ENCODE measurements at places on chromosomes 7 and 10. TPM values are rescaled to one million over a fixed set of nuclear protein-coding genes. Genes with fewer than 3 reads are reported as not detected.

DNA sequence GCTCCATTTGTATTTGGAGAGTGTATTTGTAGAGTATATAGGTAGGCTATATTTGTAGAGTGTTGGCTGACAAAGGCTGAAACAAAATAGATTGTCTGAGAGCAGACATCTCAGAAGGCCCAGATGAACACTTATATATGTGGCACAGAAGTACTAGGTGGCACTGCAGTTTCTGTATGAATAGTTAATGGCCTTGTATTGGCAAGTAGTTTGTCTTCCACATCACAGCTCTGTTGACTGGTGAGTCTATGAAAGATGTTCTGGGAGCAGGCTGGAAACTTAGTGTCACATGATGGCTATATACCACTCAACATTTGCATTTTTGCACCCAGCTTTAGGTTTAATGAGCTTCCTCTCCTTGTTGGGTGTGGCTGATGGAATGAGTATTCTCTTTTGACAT lies 51.9 kb downstream of the CCNY start:
- H3K4me1 ChIP-seq: no peaks in the 10 kb centered on the region
- H3K4me3 ChIP-seq: no peak overlapping the region
- no peak for DNase-seq
- no peaks in the 10 kb centered on the region for H3K36me3 ChIP-seq
- H3K27me3 ChIP-seq: no peaks in the 10 kb centered on the region

GRCh38 chr7:103870664-103871063 lies 118.8 kb downstream of the RELN start:
- no peaks in the 10 kb centered on the region for H3K27me3 ChIP-seq
- no peak for DNase-seq
- H3K36me3 ChIP-seq: no peaks in the 10 kb centered on the region
- no peaks in the 10 kb centered on the region for H3K4me1 ChIP-seq
- no peak overlapping the region for H3K27ac ChIP-seq

DNA sequence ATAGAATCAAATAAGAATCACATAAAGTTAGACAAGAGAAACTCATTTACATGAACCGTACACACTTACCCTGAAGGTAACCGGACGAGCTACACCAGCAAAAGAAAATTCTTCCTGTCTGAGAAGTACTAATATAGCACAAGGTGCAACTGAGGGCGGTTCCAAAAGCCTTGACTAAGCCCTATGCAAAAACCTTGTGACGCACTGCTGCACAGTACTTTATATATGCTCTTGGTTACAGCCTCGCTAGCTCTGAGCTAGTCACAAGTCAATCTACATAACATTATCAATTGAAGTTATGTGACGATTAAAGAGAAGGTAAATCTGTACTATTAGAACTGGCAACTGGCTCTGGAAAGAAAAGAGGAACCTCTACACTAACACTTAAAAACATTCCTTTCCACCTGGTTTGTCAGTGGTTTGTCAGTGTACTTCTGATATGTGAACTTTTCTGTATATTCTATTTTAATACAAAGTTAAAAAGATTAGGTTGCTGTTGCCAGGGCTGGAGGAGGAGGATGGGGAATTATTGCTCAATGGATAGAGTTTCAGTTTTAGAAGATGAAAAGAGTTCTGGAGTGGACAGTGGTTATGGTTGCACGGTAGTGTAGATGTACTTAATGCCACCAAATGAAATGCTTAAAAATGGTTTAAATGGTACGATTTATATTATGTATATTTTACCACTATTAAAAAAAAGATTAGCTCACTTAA lies 21.6 kb downstream of the NT5C3A start:
- H3K4me1 ChIP-seq: peaks cover 6% of the 10 kb centered on the region
- DNase-seq: peak; percentile 51
- H3K27ac ChIP-seq: peak overlapping the region; percentile 75
- no peak overlapping the region for H3K4me3 ChIP-seq
- H3K36me3 ChIP-seq: no peaks in the 10 kb centered on the region

DNA sequence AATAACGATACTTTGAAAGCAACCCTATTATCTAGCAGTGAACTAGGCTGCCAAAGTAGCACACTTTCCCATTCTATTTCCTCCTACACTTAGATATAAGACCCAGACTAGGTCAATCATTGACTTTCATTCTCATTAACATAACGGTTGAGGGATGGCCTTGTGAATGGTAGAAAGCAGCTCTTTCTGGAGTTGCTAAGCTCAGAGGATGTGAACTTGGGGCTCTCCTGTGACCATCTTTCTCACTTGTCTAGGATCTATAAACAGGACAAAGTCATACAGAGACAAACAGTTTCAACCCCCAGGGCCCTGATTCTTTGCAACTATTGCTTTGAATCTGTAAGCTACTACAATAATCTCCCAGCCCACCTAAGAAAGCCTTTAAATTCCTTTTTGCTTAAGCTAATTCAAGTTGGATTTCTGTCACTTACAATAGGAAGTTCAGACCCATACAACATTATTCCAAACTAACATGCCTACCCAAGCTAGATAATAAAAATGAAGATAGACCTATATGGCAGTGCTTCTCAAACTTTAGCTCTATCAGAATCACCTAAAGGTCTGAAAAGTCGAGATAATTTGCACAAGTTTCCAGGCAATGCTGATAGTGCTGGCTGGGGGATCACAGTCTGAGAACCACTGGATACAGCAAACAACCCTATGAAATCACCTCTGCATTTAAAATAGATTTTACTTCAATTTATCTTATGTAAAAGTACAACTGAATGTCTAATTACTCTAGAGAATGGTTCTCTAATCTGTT lies 16.7 kb downstream of the P4HA1 start:
- H3K27me3 ChIP-seq: no peaks in the 10 kb centered on the region
- H3K27ac ChIP-seq: no peak overlapping the region
- H3K36me3 ChIP-seq: peaks cover 3% of the 10 kb centered on the region
- H3K4me1 ChIP-seq: no peaks in the 10 kb centered on the region

GRCh38 chr7:69177941-69178494 lies 420.3 kb upstream of the AUTS2 start:
- peaks cover 5% of the 10 kb centered on the region for H3K4me1 ChIP-seq
- no peaks in the 10 kb centered on the region for H3K36me3 ChIP-seq
- no peak overlapping the region for H3K4me3 ChIP-seq
- no peak for DNase-seq
- no peaks in the 10 kb centered on the region for H3K27me3 ChIP-seq

- peaks cover 26% of the 10 kb centered on the region for H3K27me3 ChIP-seq
- peak overlapping the region; percentile 49 for H3K4me3 ChIP-seq
- H3K27ac ChIP-seq: no peak overlapping the region
- no peak for DNase-seq
- no peaks in the 10 kb centered on the region for H3K36me3 ChIP-seq
These were observed 761 bp upstream of the DOCK1 start for GRCh38 chr10:126904516-126904817.

NPY4R2 gene
- not detected for total RNA-seq

DNA sequence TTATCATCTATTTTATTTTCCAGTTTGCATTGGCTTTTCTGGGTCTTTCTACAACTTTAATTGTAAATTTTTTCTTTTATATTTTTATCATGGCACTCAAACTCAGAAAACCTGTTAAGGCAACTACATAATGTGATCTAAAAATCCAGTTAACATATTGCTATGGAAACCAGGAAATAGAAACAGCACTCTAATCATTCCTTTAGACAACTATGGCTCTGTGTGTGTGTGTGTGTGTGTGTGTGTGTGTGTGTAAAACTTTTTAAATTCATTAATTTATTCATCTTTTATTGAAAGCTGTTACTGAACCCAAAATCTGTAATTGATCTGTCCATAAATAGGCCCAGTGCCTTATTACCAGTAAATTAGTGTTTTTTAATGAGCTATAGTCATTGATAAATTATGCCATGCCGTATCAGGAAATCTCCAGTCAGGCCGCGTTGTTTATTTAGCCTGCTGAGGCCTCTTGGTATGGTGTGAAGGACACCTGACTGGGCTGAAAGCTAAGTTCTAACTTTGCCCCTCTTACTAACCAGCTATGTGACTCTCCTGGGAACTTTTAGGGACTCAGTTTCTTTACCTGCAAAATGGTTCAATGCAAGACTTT lies 1.5 kb upstream of the MET start:
- H3K27ac ChIP-seq: no peak overlapping the region
- no peak overlapping the region for H3K4me3 ChIP-seq
- H3K4me1 ChIP-seq: peaks cover 6% of the 10 kb centered on the region
- H3K27me3 ChIP-seq: peaks cover 3% of the 10 kb centered on the region

GRCh38 chr7:27771111-27771510 lies 31.1 kb downstream of the TAX1BP1 start:
- no peak overlapping the region for H3K4me3 ChIP-seq
- H3K27me3 ChIP-seq: no peaks in the 10 kb centered on the region
- no peaks in the 10 kb centered on the region for H3K4me1 ChIP-seq
- peaks cover 3% of the 10 kb centered on the region for H3K36me3 ChIP-seq
- no peak for DNase-seq
- no peak overlapping the region for H3K27ac ChIP-seq

- no peak overlapping the region for H3K4me3 ChIP-seq
- DNase-seq: no peak
- H3K27ac ChIP-seq: no peak overlapping the region
- H3K27me3 ChIP-seq: no peaks in the 10 kb centered on the region
- H3K36me3 ChIP-seq: no peaks in the 10 kb centered on the region
- H3K4me1 ChIP-seq: no peaks in the 10 kb centered on the region
These were observed 68.5 kb upstream of the OSBPL3 start for GRCh38 chr7:25048444-25048834.

DNA sequence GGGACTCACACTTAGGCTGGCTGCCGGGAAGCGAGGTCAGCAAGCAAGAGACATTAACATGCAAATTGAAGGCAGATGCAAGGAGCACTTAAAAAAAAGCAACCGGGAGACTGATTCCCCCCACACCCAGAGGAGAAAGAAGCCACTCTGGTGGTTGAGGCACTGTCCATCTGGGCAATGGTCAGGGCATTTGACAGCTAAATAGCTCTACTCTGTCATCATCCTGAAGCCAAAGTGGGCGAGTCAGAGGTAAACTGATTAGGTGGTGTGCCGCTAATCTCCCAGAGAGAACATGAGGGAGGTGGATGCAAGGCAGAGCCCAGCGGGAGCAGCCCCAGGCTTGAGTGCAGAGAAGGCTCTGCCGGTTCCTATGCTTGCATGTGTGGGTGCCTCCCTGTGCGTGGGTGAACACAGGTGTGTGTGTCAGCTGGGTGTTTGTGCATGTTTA lies 100.6 kb downstream of the PLXNA4 start:
- no peak overlapping the region for H3K27ac ChIP-seq
- H3K36me3 ChIP-seq: no peaks in the 10 kb centered on the region
- no peak for DNase-seq
- peaks cover 14% of the 10 kb centered on the region for H3K27me3 ChIP-seq

DNA sequence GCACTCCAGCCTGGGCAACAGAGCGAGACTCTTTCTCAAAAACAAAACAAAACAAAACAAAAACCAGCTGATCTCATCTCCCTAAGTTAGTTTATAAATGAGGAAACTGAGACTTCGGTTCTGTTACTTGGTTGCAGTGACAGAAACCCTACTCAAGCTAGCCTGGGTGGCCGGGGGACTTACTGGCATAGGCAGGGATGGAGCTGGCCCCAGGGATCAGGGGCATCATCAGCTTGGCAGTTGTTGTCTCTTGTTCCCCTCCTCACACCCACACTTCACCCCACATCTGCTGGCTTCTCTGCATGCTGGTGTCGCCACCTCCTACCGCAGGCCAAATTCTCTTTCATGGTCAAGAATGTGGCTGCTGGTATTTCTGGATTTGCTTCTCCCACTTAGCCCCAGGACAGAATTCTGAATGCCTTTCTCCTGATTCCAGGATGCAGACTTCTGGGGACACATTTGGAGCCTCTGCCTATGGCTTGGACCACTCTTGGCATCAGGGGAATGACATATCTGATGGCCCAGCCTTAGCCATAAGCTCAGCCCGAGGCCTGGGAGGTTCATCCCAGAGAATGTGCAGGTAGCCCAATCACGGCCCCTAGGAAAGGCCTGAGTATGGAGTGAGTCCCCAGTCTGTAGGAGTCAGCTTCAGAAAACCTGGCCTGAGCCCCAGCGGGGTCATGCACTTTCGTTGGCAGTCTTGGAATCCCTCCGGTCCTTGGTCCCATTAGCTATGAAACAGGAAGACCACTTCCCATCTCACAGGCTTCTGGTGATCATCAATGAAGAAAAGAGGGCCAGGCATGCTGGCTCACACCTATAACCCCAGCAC lies 41.6 kb upstream of the CTBP2 start:
- H3K27me3 ChIP-seq: no peaks in the 10 kb centered on the region
- no peak for DNase-seq
- no peak overlapping the region for H3K27ac ChIP-seq
- H3K36me3 ChIP-seq: no peaks in the 10 kb centered on the region
- no peak overlapping the region for H3K4me3 ChIP-seq
- H3K4me1 ChIP-seq: no peaks in the 10 kb centered on the region

DNA sequence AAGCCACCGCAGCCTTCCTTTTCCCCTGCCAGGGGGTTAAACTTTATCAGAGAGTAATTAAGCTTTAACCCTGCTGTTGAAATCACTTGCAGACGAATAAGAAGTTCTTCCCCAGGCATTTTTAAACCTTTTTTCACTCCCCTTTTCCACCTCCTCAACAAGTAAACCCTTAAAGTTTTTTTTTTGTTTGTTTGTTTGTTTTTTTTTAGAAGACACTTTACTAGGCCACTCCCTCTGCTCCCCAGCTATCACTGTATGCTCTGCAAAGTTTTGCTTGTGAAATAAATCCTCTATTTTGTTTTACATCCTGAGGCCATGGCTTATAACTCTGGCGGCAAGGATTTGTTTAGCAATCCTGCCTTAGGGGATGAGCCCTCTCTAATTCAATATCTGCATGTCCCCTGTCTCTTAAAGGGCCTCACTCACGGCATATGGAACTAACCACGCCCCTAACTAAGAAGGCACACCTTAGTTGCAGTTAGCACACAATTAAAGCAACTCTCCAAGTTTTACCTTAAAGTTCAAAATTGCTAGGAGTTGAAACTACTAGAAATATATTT lies 1354.7 kb upstream of the LRRTM3 start:
- H3K4me3 ChIP-seq: no peak overlapping the region
- no peak for DNase-seq
- no peak overlapping the region for H3K27ac ChIP-seq
- H3K4me1 ChIP-seq: no peaks in the 10 kb centered on the region
- H3K27me3 ChIP-seq: no peaks in the 10 kb centered on the region

ADCY1 gene
- 0.07 TPM for total RNA-seq

- no peaks in the 10 kb centered on the region for H3K4me1 ChIP-seq
- peaks cover 14% of the 10 kb centered on the region for H3K27me3 ChIP-seq
- no peak overlapping the region for H3K27ac ChIP-seq
- no peaks in the 10 kb centered on the region for H3K36me3 ChIP-seq
- H3K4me3 ChIP-seq: no peak overlapping the region
These were observed 948 bp downstream of the TMEM229A start for GRCh38 chr7:124031919-124032318.

GRCh38 chr10:65235846-65236245 lies 1690.0 kb upstream of the LRRTM3 start:
- no peaks in the 10 kb centered on the region for H3K4me1 ChIP-seq
- H3K27ac ChIP-seq: no peak overlapping the region
- DNase-seq: no peak
- no peaks in the 10 kb centered on the region for H3K27me3 ChIP-seq
- H3K36me3 ChIP-seq: no peaks in the 10 kb centered on the region

GRCh38 chr7:44323381-44324203 lies 1.8 kb downstream of the CAMK2B start:
- no peaks in the 10 kb centered on the region for H3K4me1 ChIP-seq
- no peak overlapping the region for H3K4me3 ChIP-seq
- no peaks in the 10 kb centered on the region for H3K36me3 ChIP-seq
- no peak overlapping the region for H3K27ac ChIP-seq

CALHM3 gene
- total RNA-seq: not detected

- H3K27me3 ChIP-seq: no peaks in the 10 kb centered on the region
- H3K4me3 ChIP-seq: no peak overlapping the region
- H3K36me3 ChIP-seq: no peaks in the 10 kb centered on the region
These were observed 624.0 kb downstream of the LRMDA start for GRCh38 chr10:76055466-76055865.
